Stomach (tissue), 19 donors: ENCODE measurements at places on chromosomes 12 and 14. TPM values are rescaled to one million over a fixed set of nuclear protein-coding genes. Genes with fewer than 3 reads are reported as not detected.

GRCh38 chr12:31011746-31012566 lies 61.7 kb upstream of the DDX11 start:
- DNase-seq: no peak

- no peak for DNase-seq
These were observed 30.3 kb downstream of the DEGS2 start for GRCh38 chr14:100129161-100129589.

- DNase-seq: no peak
These were observed 44.0 kb upstream of the LRTM2 start for GRCh38 chr12:1776170-1776921.

DNA sequence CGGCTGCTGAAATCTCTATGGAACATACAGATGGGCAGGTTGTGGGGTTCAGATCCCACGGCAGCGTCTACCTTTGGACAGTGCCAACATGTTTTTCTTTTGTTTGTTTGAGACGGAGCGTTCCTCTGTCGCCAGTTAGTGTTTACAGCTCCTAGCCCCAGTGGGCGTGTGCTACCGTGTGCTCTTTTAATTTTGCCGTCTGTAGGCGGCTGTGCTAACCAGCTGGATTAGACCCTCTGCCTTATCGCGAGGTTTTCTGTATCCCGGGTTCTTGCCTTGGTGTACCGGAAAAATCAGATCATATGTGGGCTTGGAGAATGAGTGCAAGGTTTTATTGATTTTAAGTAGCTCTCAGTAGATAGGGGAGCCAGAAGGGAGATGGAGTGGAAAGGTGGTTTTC lies 9.8 kb upstream of the GALNT6 start:
- no peak for DNase-seq

The FAM90A1 gene
- not detected for total RNA-seq

The MYL2 gene
- not detected for total RNA-seq
